ENCODE measurements at places on chromosomes 16 and 17.

DNA sequence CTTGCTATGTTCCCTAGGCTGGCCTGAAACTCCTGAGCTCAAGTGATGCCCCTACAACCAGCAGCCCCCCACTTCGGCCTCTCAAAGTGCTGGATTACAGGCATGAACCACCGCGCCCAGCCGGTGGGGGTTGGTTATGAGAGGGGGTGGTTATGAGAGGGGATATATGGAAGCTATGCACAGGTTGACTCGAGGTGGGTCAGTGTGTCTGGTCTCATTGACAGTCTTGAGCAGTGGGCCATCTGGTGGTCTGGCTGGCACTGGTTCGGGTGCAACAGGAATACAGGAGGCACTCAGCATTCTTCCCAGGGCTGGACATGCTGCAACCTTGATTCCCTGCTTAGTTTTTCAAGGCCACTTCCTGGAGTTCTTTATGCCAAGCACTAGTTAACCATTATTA is 5.6 kb upstream of the STX1B start:
- no peak for DNase-seq

DNA sequence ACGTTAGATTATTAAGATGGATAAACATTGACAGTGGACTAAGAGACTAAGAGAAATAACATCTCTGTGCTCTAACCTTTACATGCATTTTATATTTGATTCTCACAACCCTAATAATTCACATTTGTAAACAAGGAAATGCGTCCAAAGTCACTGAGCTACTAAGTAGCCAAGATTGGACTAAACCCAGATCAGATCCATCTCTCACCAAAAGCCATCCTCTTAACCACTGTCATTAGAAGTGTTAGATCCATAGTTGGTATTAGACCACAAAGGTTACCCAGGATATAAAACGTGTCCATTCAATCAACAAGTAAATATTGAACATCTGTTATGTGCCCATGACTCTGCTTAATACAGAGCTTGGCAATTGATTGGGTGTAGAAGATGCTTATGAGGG is 5.2 kb downstream of the HSD17B2 start:
- DNase-seq, result no peak

GRCh38 chr17:82101301-82101715 is 3.3 kb upstream of the FASN start:
- DNase-seq, result no peak

- DNase-seq, result no peak
These were observed 10.3 kb downstream of the HSPB9 start for GRCh38 chr17:42132941-42133340.

DNA sequence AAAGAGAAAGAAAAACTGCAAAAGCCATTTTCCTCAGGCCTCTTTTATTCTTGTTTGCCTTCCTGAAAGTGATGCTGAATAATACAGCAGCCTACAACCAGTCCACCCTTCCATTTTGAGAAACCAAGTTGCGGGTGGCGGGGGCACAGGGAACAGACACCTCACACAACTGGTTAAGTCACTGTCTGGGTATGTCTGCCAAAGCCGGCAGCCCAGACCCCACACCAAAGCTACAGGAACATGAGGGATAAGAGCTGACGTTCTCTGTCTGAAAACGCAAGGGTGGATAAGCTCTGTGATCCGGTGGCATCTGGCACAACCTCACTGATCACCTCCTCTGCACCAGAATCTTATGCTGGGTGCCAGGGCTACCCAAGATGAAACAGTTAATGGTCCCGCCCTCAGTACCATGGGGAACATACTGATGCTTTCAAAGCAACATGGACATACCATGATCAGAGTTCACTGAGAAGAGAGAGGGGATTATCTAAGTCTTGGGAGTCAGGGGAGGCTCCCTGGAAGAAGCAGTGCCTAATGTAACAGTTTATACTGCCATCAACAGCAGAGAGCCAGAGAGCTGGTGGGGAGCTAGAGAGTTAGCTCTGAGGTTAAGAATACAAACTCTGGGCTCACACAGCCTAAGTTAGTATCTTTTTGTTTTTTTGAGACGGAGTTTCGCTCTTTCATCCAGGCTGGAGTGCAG is 53.5 kb downstream of the ERCC4 start:
- DNase-seq, result no peak

DNA sequence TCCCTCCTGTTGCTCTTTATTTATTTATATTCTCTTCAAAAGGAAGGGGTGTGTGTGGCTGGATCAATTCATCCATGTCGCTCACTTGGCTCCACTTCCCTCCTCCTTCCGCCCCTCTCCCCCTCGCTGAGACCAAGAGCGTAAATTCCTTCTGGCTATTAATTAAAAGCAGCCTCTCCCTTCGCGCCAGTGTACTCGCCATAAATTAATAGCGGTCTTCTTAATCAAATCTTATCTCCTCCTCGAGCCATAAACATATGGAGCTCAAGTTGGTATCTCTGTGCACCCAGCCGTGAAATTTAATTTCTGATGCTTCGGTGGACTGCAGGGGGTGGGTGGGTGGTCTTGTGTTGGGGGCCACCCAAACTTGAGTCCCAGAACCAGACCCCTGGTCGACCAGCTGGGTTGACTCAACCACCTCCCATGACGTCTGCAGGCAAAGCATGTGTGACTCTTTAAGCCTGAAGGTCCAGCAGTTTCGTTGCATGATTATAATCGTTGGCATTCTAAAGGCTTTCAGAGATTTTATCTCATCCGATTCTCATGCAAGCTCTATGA is 57.9 kb downstream of the SDK2 start:
- no peak for DNase-seq

GRCh38 chr17:33508215-33508614 is 215.1 kb upstream of the ASIC2 start:
- DNase-seq, result no peak

DNA sequence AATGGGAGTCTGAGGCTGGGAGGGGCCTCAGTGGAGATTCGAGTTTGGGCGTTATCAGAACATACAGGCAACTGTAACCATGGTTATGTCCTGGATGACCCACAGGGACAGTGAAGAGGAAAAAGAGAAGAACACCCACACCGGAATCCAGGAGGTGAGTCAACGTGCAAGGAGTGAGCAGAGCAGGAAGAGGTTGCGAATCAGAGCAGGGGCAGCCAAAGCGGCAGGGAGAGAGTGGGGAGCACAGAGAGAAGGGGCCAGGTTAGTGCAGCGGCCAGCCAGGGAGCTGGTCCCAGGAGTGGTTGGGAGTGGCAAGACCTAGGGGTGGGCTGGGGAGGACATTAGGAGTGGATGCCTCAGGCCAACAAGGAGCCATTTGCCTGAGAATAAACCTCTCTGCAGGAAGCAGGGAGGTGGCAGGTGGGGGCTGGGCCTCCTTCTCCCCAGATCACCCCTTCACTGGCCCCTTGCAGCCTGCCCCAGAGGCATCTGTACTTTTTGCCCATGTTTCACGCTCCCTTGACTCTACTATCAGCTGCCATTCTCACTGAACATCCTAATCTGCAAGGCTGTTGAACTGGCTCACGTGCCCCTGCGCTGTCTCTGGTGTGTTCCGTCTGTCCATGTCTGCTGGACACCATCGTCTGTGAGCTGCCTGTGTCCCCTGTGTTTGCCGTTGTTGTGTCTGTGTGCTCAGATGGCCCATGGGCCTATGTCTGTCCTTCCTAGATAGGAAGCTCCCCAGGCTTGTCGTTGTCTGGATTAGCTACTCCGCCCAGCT is 5.1 kb downstream of the KRT13 start:
- no peak for DNase-seq

DNA sequence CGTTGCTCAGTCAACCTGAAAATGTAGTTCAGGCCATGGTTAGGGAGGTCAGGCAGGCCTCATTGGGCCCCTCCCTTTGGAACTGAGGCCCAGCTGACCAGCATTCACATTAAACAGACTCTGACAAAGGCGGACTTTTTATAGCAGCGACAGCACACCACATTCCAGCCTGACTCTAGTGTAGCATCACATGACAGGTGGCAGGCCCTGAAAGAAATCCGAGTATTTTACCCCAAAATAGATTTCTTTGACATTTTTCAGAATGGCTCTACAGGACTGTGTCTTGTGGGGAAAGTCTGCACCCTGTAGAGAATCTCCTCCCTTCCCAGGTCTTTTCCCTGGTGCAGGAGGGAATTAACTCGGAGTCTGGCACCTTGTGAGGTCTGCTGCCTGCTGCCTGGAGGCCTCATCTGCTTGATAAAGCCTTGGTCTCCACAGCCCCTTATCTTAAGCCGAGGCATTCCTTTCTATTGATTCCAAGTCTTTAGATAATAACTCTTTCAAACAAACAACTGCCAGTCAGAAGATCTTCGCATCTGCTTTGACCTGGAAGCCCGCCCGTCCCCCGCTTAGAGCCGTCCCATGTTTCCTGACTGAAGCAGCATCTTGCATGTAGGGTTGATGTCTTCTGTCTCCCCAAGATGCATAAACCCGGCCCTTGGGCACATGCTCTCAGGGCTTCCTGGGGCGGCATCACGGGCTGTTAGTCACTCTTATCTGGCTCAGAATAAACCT is 44.0 kb upstream of the CAPN15 start:
- no peak for DNase-seq

DNA sequence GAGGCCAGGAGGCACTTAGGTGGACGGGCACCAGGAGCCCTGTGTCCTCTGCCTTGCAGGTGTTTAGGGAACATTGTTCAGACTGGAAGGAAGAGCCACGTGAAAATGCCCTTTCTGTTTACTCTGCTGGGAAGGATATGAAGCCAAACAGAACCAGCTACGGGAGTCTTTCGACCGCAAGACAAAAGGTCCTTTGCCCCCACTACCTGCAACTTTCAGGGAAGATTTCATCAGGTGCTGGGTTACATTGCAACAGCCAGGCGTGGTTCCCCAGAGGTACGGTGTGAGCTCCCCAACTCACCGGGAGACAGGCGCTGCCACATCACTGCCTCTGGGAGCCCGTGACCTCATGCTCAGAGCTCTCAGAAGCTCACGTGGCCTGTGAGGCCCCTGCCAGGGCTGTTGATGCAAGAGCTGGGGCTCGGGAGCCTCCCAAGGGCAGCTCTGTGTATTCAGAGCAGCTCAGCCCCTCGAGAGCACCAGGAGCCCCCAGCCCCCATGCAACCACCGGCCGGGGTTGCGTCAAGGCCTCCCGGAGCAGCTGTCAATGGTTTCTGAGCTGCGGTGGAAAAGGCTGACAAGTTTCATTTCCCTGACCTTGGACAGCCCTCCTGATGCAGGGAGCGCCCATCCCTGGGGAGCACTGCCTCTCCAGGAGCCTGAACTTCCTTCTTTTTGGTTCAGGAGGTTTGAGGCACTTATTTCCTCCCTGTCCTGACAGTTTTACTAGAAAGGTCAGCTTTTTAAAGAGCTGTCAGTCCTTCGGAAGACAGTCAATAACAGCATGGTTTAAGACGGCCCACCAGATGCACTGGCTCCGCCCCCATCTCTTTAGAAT is 42.1 kb downstream of the TBC1D16 start:
- DNase-seq, result no peak

DNA sequence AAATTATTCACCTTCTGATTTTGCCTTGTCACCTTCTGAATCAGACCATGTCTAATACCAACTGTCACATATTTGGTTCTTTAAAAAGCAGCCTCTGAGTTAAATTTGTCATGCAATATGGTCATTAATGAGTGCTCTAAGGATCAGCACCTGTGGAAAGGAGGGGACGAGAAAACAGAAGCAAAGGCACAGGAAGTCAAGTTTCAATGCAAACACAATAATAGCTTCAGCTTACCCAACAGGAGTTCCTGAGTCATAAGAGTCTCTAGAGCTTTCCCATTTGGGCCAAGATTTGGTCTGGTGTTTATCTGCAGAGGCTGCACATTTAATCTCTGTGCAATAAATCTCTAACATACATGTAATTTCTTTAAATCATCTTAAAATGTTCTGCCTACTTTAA is 889.8 kb downstream of the CDH8 start:
- DNase-seq, result no peak

DNA sequence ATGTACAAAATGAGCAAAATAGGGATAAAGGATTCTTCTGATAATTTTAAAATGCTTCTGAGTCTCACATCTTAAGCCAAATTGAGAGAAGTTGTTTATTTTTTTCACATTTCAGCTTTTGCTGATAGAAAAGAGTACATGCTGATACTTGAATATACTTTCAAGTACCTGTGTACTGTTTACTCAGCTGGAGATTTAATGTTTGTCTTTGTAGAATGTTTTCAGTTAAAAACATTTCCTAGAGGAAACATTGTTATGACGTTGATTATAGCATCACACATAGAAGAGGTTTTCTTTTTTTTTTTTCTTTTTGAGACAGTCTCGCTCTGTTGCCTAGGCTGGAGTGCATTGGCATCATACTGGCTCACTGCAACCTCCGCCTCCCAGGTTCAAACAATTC is 19.7 kb downstream of the ESRP2 start:
- DNase-seq, result no peak

GRCh38 chr16:81435103-81435502 is 9.5 kb upstream of the CMIP start:
- no peak for DNase-seq

DNA sequence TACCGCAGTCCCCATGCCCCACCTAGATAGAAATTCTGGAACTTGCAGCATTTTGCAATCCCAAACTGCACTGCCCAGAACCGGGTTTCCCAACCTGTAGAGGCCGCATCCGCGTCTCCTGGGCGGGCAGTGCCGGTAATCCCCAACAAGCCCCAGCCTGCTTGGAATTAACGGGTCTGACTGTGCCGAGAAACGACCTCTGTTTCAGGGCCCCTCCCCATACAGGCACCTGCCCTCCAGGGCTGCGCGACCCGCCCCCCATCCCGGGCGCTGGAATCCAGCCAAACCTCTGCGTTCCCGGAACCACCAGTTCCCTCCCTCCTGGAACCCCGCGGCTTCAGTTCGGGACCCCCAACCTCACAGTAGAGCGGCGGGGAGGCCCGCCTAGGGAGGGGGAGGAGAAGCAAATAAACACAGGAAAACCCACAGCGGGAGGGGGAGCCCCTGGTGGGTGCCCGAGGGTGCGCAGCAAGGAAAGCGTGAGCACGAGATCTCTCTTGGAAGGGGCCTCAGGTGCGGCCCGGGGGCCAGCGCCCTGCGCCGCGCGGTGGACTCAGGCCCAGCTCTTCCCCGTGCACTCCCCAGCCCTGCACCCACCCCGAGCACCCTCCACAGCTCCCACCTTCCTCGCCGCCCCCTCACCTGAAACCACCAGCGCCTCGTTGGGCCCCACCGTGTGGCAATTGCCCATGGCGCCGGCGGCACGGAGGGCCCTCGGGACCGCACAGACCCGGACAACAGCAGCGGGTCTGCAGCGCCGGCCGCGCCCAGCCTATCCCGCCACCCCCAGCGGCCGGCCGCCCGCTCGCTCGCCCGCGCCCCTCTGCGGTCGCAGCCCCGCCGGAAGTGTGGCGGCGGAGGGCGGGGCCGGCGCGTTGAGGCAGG is at the start of gene FLOT2:
TSS of gene FLOT2 (minus strand) at position 850 of the 885 bp plus-strand sequence. CDS start at position 691, 159 bp downstream.
- peak; percentile 50 for DNase-seq

DNA sequence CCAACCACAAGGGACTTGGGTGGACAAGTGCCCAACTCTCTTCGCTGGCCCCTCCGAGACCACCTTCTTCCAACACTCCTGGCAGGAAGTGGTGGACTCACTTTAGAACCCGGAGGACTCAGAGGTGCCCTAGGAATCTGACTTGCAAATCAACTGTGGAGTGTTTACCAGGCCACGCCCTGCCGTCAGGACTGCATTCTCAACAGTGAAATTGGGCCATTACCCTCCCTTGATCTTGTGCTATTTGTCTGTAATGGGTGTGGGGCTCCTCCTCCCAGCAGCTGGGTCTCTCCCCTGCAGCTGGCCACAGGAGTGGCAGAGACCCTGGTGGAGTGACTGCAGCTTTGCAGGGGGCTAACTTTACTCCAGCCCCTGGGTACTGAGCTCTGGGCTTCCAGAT is 212.2 kb upstream of the RPL38 start:
- DNase-seq, result no peak

All from activated naive CD4-positive, alpha-beta T cell (primary cell).